Activated CD4-positive, alpha-beta T cell treated with anti-CD3 and anti-CD28 coated beads for 36 hours (primary cell): ENCODE measurements at places on chromosomes 4 and X. TPM values are rescaled to one million over a fixed set of nuclear protein-coding genes. Genes with fewer than 3 reads are reported as not detected.

DNA sequence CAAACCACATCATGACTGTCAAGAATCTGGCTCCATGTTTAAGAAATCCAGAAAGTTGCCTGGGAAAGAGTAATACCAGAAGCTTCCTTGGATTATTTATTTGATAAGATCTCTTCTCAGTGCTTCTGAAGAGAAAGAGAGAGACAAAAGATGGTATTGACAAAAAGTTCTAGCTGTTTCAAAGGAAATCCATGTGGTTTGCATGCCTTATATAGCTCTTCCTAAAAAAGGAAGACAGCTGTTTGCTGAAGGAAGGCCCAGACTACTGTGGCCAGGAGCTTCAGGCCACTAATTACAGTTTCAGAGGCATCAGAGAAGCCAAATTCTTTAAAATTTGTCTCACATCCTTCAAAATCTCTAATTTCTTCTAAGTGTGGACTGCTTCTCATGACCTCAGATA lies 565.2 kb upstream of the SLIT2 start:
- H3K36me3 ChIP-seq = no peaks in the 10 kb centered on the region
- no peak overlapping the region for H3K4me3 ChIP-seq
- no peaks in the 10 kb centered on the region for H3K27me3 ChIP-seq
- no peak overlapping the region for H3K27ac ChIP-seq
- no peak for DNase-seq
- no peaks in the 10 kb centered on the region for H3K4me1 ChIP-seq

GRCh38 chr4:84971319-84971932 lies 4.9 kb upstream of the WDFY3 start:
- no peak for DNase-seq
- no peak overlapping the region for H3K27ac ChIP-seq
- no peaks in the 10 kb centered on the region for H3K36me3 ChIP-seq

GRCh38 chr4:130424211-130424610 lies 1328.3 kb downstream of the C4orf33 start:
- DNase-seq = no peak
- no peaks in the 10 kb centered on the region for H3K36me3 ChIP-seq
- no peak overlapping the region for H3K4me3 ChIP-seq
- no peaks in the 10 kb centered on the region for H3K4me1 ChIP-seq
- H3K27me3 ChIP-seq = no peaks in the 10 kb centered on the region
- no peak overlapping the region for H3K27ac ChIP-seq

GRCh38 chr4:156419080-156419685 lies 465.5 kb upstream of the CTSO start:
- no peak overlapping the region for H3K4me3 ChIP-seq
- DNase-seq = no peak
- H3K27ac ChIP-seq = no peak overlapping the region

GRCh38 chr4:127698789-127699200 lies 31.4 kb upstream of the SLC25A31 start:
- peaks cover 4% of the 10 kb centered on the region for H3K27me3 ChIP-seq
- no peak for DNase-seq
- H3K4me3 ChIP-seq = no peak overlapping the region
- no peak overlapping the region for H3K27ac ChIP-seq
- no peaks in the 10 kb centered on the region for H3K4me1 ChIP-seq
- H3K36me3 ChIP-seq = no peaks in the 10 kb centered on the region

- H3K4me1 ChIP-seq = no peaks in the 10 kb centered on the region
- H3K4me3 ChIP-seq = no peak overlapping the region
- DNase-seq = no peak
- no peak overlapping the region for H3K27ac ChIP-seq
Observed at GRCh38 chr4:42845586-42845985, 46.9 kb upstream of the GRXCR1 start.

GRCh38 chr4:147340591-147341120 lies 140.2 kb upstream of the EDNRA start:
- H3K4me1 ChIP-seq = no peaks in the 10 kb centered on the region
- no peak overlapping the region for H3K4me3 ChIP-seq
- no peak overlapping the region for H3K27ac ChIP-seq
- peaks cover 2% of the 10 kb centered on the region for H3K27me3 ChIP-seq
- no peak for DNase-seq

GRCh38 chrX:112839856-112840255 lies 775 bp downstream of the AMOT start:
- H3K27ac ChIP-seq = peak overlapping the region; percentile 17
- H3K4me1 ChIP-seq = peaks cover 13% of the 10 kb centered on the region
- DNase-seq = no peak
- peaks cover 4% of the 10 kb centered on the region for H3K27me3 ChIP-seq
- no peaks in the 10 kb centered on the region for H3K36me3 ChIP-seq

GRCh38 chr4:15910155-15910940 lies 28.2 kb downstream of the FGFBP1 start:
- H3K27ac ChIP-seq = no peak overlapping the region
- no peak for DNase-seq
- H3K4me1 ChIP-seq = peaks cover 4% of the 10 kb centered on the region
- H3K27me3 ChIP-seq = peaks cover 4% of the 10 kb centered on the region

- no peak overlapping the region for H3K4me3 ChIP-seq
- no peaks in the 10 kb centered on the region for H3K4me1 ChIP-seq
- H3K27me3 ChIP-seq = no peaks in the 10 kb centered on the region
- H3K36me3 ChIP-seq = no peaks in the 10 kb centered on the region
- DNase-seq = no peak
- no peak overlapping the region for H3K27ac ChIP-seq
Observed at GRCh38 chrX:67652543-67652942, 108.7 kb downstream of the AR start.

DNA sequence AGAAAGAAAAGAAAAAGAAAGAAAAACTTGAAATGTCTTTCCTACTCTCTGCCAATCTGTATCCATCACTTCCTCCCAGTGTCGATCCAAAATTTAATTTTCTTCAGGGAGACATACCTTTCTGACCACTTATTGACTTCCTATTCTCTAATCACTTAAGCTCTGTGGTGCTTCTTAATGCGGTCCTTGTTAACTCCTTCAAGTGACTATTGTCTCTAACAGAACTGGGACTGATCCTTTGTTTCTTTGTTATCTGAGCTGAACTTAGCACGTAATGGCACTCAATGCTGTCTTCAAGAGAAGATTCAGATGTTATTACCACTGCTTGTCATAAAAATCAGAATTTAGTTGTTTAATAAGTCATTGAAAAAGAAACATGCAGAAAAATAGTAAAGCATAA lies 31.2 kb downstream of the LARP7 start:
- no peaks in the 10 kb centered on the region for H3K36me3 ChIP-seq
- no peaks in the 10 kb centered on the region for H3K27me3 ChIP-seq
- DNase-seq = no peak
- H3K4me1 ChIP-seq = no peaks in the 10 kb centered on the region
- no peak overlapping the region for H3K4me3 ChIP-seq

DNA sequence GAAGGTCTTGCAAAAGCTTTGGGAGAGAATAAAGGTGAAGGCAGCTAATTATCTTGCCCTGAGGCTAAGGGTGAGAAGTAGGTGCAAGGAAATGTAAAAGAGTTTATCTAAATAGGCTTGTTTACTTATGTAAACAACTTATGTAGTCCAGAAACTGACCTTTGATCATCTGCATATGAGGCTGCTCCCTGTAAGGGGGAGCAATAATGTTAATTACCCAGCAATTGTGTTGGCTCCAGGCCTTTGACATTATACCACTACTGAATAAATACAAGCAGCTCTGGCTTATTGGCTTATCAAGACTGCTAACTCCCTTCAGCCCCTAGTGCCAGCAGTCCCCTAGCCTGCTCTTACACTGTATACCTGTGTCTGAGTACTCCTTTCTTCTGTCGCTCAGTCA lies 303.7 kb upstream of the GNPDA2 start:
- H3K27me3 ChIP-seq = no peaks in the 10 kb centered on the region
- no peak for DNase-seq
- no peaks in the 10 kb centered on the region for H3K36me3 ChIP-seq

- H3K4me1 ChIP-seq = peaks cover 6% of the 10 kb centered on the region
- no peak overlapping the region for H3K4me3 ChIP-seq
- no peak overlapping the region for H3K27ac ChIP-seq
- H3K36me3 ChIP-seq = no peaks in the 10 kb centered on the region
- no peak for DNase-seq
- peaks cover 2% of the 10 kb centered on the region for H3K27me3 ChIP-seq
Observed at GRCh38 chr4:182801636-182802035, 115.5 kb downstream of the DCTD start.

GRCh38 chrX:42128587-42128986 lies 205.2 kb upstream of the CASK start:
- H3K27ac ChIP-seq = no peak overlapping the region
- no peaks in the 10 kb centered on the region for H3K27me3 ChIP-seq
- no peaks in the 10 kb centered on the region for H3K36me3 ChIP-seq

- H3K4me1 ChIP-seq = no peaks in the 10 kb centered on the region
- H3K27me3 ChIP-seq = no peaks in the 10 kb centered on the region
- H3K36me3 ChIP-seq = no peaks in the 10 kb centered on the region
Observed at GRCh38 chrX:67604979-67605703, 61.3 kb downstream of the AR start.

DNA sequence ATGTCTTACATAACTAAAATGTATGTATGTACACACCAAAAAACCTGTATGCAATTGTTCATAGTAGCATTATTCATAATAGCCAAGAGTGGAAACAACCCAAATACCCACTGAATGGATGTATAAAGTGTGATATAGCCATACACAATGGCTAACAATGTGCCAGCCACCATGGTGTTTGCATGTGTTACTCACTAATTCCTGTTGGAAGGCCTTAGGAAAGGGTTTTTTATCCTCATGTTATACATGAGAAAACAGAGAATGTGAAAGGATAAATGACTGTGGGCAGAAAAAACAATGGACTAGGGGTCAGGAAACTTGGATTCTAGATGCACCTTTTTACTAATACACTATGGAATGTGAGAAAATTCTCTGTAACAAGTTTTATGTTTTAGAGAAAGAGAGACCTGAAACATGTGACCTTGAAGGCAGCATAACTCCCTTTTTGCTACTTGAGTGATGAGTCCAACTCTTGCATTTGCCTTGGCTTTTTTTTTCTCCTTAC lies 55.7 kb downstream of the TIGD2 start:
- no peaks in the 10 kb centered on the region for H3K36me3 ChIP-seq
- DNase-seq = no peak
- peaks cover 5% of the 10 kb centered on the region for H3K27me3 ChIP-seq
- no peaks in the 10 kb centered on the region for H3K4me1 ChIP-seq

DNA sequence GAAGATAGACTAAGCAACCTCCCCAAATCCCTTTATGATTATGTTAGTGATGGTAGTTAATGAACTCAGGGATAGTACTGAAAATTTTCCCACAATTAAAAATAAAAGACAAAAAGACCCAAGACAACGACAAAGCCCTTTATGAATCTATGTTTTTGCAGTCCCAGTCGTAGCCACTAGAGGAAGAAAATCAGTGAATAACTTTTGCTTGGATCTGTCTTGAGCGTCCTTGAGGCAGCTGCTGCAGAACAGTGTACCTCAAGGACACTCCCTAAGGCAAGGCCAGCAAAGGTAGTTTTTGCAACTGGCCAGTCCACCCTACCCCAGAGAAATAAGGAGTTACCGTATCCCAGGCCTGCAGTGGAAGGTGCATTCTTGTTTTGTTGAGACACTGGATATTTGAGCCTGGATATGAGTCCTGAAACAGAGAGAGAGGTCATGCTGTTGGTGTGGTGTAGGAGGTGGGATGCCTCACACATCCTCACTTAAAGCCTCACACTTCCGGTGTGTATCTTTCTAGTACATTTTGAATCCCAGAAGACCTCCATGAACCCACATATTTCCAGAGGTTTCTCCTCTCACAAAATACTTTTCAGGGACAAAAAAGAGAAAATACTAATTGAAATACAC lies 8.7 kb upstream of the TIMM8A start:
- no peaks in the 10 kb centered on the region for H3K36me3 ChIP-seq
- H3K27ac ChIP-seq = no peak overlapping the region
- H3K4me1 ChIP-seq = peaks cover 2% of the 10 kb centered on the region

GRCh38 chrX:12996934-12997435 lies 22.1 kb downstream of the TMSB4X start:
- H3K27me3 ChIP-seq = no peaks in the 10 kb centered on the region
- peaks cover 59% of the 10 kb centered on the region for H3K4me1 ChIP-seq
- DNase-seq = no peak
- no peaks in the 10 kb centered on the region for H3K36me3 ChIP-seq

- peak overlapping the region; percentile 69 for H3K4me3 ChIP-seq
- H3K4me1 ChIP-seq = peaks cover 17% of the 10 kb centered on the region
- peak; percentile 54 for DNase-seq
- H3K27me3 ChIP-seq = no peaks in the 10 kb centered on the region
- peak overlapping the region; percentile 93 for H3K27ac ChIP-seq
- H3K36me3 ChIP-seq = no peaks in the 10 kb centered on the region
Observed at GRCh38 chrX:23952984-23953907, 45.4 kb downstream of the CXorf58 start.

DNA sequence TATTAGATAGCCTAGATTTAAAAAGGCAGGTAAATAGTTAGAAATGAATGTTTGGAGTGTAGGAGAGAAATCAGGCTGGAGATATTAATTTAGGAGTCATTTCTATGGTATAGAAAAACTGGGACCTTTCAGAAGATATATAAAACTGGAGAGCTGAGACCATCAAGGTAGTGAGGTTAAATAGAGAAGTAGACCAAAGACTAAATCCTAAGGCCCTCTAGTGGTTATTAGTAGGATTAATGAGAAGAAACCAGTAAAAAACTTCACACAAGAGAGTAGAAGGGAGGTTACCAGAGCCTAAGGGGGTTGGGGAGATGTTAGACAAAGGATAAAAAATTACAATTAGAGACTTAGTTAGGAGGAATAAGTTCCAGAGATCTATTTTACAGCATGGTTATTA lies 351.0 kb upstream of the SPANXN1 start:
- H3K36me3 ChIP-seq = no peaks in the 10 kb centered on the region
- H3K27me3 ChIP-seq = no peaks in the 10 kb centered on the region
- H3K4me3 ChIP-seq = no peak overlapping the region
- H3K4me1 ChIP-seq = no peaks in the 10 kb centered on the region
- no peak for DNase-seq

- no peak overlapping the region for H3K27ac ChIP-seq
- H3K4me1 ChIP-seq = peaks cover 21% of the 10 kb centered on the region
- peaks cover 68% of the 10 kb centered on the region for H3K36me3 ChIP-seq
Observed at GRCh38 chr4:145769450-145770037, 89.6 kb downstream of the C4orf51 start.

DNA sequence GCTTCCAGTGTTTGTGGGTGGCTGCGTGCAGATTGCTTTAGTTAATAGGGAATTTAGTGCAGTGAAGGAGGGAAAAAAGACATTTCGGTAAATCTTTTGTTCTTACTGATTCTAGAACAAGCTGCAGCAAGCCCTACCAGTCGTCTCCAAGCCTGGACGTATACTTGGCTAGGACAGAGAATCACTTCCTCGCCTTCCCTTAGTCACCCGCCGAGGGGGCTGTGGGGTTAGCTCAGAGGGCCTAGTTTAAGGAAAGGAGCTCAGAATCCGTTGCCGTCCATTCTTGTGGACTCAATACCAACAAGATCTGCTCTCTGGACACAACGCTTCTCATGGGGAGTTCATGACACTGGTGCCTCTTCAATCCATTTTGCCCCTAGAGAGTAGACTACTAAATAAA lies 36.3 kb upstream of the FAT1 start:
- no peak overlapping the region for H3K27ac ChIP-seq
- no peaks in the 10 kb centered on the region for H3K27me3 ChIP-seq
- no peaks in the 10 kb centered on the region for H3K4me1 ChIP-seq
- no peak overlapping the region for H3K4me3 ChIP-seq
- DNase-seq = no peak

CYLC1 gene
- total RNA-seq = not detected

TREX2 gene
- total RNA-seq = 1.1 TPM

XAGE1A gene
- not detected for total RNA-seq

ZNF157 gene
- 0.79 TPM for total RNA-seq

NUP62CL gene
- 1.7 TPM for total RNA-seq

FAM236B gene
- total RNA-seq = not detected

BTK gene
- not detected for total RNA-seq

GIMD1 gene
- not detected for total RNA-seq

TRAPPC2 gene
- 16.4 TPM for total RNA-seq

TEX13C gene
- total RNA-seq = not detected
